ENCODE measurements at places on chromosomes 3 and 15.

DNA sequence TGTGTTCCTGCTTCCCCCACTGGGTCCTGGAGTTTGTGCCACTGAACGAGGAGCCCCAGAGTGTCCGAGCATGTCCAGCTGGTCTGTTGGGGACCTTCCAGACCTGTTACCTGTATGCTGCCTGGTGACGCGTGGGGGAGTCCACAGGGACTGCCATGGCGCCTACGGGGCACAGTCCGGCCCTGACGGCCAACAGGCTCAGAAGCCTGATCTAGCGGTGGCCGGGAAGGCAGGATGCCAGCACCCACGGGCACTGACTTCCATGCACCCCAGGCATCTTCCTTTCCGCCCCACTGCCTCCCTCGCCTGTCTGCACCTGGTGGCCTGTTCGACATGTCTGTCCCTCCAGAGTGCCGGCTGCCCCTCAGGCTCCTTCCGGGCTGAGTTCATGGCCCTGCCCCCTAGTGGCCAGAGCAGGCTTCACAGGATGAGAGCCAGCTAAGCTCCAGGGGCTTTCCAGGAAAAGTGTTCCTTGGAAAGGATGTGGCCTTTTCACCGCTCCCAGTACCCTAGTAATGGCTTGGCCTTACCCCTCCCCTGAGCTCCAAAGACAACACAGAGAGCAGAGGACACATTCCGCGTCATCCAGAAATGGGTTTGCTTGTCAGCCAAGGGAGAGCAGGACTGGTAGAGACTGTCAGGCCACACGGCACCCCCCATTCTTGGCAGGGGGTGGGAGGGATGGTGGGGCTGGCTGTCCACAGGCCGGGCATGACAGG, 35.7 kb downstream of the NGRN start:
- DNase-seq = peak; percentile 6

GRCh38 chr3:195113536-195114425, 157.2 kb downstream of the XXYLT1 start:
- no peak for DNase-seq

DNA sequence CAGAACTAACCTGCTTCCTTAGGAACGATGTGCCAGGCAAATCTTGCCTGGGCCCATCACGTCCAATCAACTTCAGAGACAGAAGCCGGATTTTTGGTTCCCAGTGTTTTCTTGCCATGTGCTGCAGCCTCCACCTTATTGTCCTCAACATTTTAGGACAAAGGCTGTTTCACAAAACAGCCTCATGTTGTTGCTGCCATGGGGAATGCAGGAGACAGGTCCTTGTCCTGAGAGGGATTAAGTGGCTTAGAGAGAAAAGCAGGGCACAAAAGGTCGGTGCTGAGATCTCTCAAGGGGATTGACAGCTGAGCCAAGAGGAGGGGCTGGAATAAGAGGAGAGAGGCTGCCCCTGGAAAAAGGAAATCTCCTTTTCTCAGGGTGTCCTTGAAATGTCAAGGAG, 11.3 kb upstream of the NMNAT3 start:
- DNase-seq = no peak

DNA sequence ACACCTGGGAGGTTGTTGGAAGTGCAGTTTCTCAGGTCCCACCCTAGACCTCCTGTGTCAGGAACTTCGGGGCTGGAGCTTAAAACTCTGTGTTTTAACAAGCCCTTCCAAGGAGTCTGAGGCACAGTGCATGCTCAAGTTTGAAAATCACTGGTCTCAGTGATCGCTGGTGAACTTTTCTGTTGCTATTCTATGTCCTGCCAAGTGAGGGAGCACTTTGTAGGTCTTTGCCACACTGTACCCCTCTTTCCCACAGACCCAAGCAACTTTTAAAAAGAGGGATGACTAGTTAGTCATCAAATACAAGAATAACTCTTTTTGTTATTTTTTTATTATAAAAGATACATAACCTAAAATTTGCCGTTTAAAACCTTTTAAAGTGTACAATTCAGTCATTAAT, 133.7 kb downstream of the AGBL1 start:
- DNase-seq = no peak

DNA sequence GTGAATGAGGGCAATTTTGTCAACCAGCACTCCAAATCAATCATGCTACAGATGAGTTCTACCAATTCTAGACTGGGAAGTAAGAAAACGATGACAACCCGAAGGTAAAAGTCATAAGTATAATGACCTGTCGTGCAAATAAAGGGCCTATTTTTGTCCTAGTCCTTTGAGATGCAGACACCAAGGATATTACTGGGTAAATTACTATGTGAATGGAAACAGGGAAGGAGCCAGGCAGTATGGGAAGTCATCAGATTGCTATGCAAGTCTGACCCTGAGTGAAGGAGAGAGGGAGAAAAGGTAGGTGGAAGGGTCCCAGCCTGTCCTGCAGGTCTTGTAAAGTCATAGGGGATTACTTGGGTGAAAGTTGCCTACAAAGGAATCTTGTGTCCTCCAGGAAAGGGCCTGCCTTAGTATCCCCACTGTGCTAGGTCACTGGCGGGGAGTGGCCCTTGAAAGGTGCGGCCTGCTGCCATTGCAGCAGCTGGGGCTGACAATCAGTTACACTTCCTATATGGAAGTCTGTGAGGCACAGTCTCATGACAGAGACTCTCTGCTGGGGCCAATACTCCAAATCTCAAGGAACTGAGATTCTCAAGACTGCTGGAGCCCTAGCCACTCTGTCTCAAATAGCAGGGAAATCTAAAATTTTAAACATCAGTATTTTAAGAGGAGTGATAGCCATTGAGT, 149.9 kb upstream of the SLC2A2 start:
- no peak for DNase-seq

DNA sequence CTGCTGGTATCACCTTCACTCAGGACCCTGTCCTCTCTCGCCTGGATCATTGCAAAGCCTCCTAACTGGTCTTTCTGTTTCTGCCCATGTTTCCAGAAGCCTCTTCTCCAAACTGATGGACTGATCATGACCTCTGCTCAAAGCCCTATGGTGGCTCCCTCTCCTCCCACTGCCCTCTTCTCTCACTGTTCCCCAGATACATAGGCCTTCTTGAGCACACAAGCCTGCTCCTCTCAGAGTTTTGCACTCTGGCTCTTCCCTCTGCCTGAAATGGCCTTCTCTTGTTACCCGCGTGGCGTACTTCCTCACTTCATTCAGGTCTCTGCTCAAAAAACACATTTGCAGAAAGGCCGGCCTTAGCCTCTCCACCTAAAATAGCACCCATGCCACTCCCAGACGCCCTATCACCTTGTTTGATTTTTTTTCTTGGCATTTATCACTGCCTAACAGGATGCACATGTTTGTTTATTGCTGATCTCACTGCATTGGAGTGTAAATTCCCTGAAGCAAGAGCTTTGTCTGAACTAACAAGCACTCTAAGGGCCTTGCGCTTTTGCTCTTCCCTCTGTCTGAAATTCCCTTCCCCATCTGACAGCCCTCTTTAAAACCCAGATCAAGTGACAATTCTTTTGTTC, 1.4 kb upstream of the ETFA start:
- no peak for DNase-seq

GRCh38 chr3:117527346-117527745, 817.8 kb downstream of the TUSC7 start:
- DNase-seq = no peak

DNA sequence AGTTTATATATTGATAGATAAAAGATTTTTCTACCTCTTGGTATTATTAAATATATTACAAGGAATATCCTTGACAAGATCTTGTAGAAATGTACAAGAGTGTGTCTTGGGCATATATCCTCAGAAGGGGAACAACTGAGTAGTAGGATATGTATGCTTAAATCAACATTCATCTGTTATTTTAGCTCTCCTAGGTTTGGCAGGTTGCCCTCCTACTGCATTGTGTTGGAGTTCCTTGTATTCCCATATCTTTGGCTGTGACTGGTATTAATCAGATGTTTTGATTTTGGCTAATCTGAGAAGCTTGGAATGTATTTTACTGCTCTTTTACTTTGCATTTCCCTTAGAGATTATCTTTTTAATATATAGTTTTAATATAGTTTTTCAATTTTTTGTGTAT, 4.6 kb downstream of the MYRIP start:
- DNase-seq = no peak

DNA sequence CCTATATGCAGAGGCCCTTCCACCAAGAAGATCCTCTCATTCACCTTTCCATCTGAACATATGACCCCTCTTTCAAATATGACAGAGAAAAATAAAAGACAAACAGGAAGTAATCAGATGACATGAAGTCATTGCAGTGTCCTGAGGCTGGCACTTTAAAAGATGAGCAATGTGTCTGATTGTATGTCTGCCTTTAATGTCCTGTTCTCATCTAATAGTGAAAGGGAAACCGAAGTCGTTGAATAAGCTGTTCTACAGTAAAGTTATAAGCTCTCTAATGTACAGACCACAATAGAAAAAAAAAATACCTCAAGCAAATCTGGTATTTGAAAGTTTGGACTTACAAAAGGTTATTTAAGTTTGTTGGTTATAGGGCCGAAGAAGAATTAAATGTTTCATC, 243.0 kb downstream of the CLSTN2 start:
- DNase-seq = no peak

GRCh38 chr15:78073046-78073787, 4.3 kb downstream of the TBC1D2B start:
- DNase-seq = no peak

GRCh38 chr3:102299125-102299877, 135.5 kb upstream of the ZPLD1 start:
- DNase-seq = no peak

DNA sequence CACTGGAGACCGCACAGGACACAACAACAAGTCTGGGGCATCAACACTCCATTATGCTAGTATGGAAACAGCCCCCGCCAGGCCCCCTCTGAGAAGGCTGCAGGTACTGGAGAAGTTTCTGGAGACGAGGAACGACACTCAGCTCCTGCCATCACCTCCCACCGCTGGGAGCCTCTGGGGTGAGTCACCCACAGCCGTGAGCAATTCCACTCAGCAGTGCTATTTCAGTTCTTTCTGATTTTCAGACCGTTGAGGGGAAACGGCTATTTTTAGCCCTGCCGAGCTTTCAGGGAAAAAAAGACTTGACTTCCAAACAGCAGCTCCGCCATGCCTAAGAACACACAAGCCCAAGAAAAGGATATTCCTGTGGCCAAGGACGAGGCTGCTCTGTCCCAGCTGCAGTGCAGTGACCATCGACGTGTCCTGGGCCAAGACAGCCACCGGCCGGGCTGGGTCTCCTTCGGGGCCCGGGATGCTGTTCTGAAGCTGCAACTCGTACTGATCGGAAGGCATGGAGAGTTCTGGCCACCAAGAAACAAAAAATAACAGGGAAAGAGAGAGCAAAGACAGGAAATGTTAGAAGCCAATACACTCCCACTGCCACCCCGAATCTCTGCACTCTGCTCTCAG, 40.8 kb downstream of the NUP210 start:
- DNase-seq = no peak

GRCh38 chr3:147699175-147699838, 290.1 kb downstream of the ZIC1 start:
- DNase-seq = no peak

- no peak for DNase-seq
Measured at GRCh38 chr15:96966554-96966953, 636.1 kb downstream of the NR2F2 start.

- no peak for DNase-seq
Measured at GRCh38 chr15:70435369-70435768, 328.0 kb downstream of the UACA start.

DNA sequence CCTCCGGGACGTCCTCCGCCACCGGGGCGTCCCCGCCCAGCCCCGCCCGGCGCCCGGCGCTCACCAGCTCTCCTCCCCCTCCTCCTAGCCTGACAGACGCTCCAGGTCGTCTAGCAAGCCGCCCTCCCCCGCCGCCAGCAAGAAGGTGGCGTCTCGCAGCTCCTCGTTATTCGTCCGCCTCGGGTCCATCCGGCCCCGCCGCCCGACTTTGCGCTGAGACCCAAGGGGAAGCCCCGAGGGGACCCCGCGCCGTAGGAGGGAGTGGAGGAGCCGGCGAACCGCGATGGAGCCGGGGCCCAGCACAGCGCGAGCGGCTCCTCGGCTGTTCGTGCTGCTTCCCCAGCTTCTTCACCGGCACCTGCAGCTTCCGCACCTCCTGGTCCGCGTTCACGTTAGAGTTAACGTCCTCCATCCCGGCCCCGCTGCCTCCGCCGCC, 26.3 kb upstream of the MTHFS start:
- peak; percentile 20 for DNase-seq

DNA sequence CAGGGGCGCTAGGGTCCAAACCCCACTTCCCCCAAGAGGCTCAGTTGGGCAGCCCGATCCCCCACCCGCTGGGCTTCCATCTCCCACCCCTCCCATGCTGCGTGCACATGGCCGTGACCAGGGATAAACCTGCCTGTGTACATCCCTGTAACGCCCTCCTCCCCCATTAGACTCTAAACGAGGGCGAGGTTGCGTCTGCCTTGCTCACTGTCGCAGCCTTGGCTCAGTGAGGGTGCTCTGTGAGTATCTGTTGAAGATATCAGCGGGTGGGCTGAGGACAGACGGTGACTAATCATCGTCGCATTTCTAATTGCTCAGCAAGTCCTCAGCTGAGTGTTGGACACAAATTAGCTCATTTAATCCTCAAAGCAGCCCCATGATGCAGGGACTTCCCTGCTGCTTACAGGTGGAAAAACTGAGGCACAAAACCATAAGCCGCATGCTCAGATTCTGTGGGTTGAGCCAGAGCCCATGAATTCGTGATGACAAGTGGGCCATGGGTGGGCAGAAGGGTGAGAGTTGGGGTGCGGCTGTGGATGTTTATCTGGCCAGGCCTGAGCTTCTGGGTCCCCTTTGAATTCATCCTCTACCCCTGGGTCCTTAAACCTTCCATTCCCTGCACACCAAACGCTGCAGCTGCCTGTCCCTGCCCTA, 26.0 kb downstream of the FBLN2 start:
- DNase-seq = no peak

- DNase-seq = no peak
Measured at GRCh38 chr15:63600001-63600615, 2.9 kb downstream of the FBXL22 start.

DNA sequence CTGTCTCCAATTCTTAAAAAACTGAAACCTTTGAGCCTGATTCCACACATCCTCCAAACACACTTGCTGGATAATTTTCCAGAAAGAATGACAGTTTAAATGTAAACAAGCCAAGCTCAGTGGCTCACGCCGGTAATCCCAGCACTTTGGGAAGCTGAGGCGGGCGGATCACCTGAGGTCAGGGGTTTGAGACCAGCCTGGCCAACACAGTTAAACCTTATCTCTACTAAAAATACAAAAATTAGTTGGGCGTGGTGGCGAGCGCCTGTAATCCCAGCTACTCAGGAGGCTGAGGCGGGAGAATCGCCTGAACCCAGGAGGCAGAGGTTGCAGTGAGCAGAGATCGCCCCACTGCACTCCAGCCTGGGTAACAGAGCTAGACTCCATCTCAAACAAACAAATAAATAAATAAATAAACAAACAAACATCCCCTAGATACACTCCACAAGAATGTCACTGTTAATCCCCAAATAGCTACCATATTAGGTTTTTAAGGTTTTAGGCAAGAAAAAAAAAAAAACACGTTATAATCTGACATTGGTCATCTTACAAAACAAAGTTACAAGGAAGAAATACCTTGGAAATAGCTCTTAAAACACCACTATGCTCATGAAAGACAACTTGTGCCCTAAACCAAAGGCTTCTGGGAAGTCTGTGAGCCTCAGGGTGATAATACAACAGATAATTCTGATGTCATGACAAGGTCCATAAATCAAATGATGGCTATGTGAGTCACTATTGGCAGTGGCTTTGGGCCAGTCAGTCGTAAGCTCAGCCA, 13.2 kb downstream of the TNIK start:
- peak; percentile 29 for DNase-seq

- no peak for DNase-seq
Measured at GRCh38 chr15:78808550-78808949, 2.7 kb downstream of the ADAMTS7 start.

GRCh38 chr3:46183330-46183729, 24.8 kb downstream of the CCR1 start:
- DNase-seq = no peak

GRCh38 chr3:31173118-31173718, 278.8 kb upstream of the GADL1 start:
- DNase-seq = no peak
